Fibroblast of the conjunctiva (primary cell): ENCODE measurements at places on chromosomes 13 and 19.

GRCh38 chr13:114015969-114016295 is 42.1 kb upstream of the C13orf46 start:
- no peak for DNase-seq

- no peak for DNase-seq
Measured at GRCh38 chr19:35708391-35708790, 4.0 kb downstream of the ZBTB32 start.

- DNase-seq = no peak
Measured at GRCh38 chr13:75985132-75985531, 349.0 kb downstream of the LMO7 start.

DNA sequence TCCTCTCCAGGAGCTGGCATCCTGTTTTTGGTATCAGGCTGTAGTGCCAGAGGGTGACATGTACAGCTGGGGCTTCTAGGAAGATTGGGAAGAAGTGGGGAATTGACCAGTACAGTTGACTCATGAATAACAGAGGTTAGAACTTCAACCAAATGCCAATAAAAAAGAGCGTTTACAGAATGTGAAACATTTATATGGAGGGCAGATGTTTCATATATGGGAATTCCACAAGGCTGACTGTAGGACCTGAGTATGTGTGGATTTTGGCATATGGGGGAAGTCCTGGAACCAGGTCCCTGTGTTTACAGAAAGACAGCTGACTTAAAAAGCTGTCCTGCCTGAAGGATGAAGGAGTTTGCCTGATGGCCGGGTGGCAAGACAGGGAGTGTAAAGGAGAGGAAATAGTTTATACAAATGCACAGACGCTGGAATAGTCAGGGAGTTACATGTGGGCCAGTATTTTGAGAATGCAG is 5.2 kb downstream of the CHAMP1 start:
- peak; percentile 49 for DNase-seq

DNA sequence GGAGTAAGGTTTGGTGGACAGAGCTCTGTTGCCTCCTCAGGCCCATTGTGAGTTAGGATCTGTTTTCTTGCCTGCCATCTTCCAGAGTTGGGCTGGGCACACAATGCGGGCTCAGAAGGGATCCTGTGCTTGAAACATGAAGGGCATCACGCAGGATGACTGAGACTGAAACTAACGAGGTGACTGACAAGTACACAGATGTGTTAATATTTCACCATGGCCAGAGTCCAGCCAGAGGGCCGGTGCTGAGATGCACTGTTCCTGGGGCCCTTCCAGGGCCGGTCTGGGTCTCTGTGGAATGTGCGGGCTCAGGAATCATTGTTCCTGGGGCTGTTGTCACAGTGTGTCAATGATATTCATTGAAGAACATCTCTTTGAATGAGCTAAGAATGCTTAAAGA is 163.7 kb downstream of the URI1 start:
- DNase-seq = no peak

DNA sequence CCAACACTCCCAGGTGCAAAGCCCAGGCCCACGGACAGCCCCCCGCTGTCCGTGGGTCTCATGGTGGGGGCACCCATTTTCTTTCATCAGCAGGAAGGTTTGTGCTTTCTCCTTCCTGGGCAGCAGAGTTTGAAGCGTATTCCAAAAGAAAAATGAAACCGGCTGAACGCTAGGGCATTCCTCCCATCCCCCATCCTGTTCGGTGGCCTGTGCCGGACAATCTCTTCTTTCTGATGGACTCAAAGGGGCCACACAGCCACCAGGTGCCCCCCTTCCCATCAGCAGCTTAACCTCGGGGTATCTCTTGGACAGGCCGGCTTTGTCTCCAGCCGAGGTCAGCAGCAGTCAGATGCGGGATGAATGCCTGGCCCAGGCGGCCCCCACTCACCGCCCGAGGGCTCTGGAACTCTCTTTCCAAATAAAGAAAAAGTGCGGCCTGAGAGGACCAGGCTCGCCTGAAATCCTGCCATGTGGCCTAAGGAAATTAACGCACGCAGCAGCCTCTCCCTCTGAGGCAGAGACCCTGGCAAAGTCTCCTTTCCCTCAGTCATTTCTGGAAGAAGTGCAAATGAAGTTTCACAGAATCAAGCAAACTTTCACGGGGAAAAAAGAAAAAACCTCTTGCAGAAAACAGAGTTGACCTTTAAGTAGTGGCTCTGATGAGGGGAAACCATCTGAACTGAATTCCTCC is 67.8 kb downstream of the RASA3 start:
- DNase-seq = no peak

DNA sequence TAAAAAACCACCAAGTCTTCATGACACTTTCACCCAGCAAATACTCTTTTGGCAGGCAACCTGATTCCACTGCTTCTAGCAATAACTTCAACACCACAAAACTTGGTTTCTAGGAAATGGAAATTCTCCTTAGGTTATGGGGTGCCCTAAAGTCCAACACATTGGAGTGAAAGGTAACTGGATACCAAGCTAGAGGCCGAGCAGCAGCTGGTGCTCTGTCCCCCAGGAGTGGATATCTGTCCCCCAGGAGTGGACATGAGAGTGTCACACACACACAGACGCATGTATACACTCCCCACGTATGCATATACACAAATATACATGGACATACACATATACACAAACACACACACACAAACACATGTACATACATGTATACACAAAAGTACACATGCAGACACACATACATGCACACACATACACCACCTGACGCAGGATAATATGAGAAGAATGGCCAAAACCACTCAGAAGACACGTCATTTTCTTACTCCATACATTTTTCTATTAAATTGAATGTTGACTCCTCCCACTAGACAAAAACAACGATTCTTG is 50.8 kb downstream of the RFX2 start:
- no peak for DNase-seq

DNA sequence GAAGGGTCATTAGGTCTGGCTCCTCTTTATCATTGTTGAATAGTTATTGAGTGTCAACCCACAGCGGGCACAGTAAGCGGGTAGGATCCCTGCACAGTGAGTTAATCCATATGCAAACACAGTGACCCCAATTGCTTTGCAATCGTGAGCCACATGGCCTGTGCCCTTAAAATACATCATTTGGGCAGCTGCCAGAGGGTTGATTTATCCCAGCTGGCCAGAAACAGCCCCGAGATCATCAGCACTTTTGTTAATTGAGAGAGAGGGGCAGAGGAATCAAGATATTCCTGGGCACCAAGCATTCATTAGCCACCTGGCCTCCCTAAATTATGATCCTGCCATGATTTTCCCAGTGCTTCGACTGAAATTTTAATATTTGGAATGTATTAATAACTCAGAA is 9.8 kb upstream of the CNMD start:
- no peak for DNase-seq

DNA sequence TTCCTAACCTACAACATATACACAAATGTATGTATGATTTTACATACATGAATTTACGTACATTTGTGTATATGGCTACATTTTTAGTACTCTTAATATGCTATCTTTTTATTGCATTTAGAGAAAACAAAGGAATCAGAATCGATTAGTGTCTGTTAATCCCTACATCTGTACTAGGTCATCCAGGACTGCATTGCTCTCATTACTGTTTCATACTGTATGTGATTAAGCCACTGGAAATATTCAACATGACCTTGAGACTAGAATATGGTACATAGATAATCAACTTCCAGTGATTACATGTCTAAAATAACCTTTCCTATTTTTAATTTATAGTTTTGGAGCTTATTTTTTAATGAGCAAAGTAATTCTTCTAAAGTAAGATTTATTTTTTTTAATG is 5.3 kb upstream of the MAB21L1 start:
- no peak for DNase-seq

DNA sequence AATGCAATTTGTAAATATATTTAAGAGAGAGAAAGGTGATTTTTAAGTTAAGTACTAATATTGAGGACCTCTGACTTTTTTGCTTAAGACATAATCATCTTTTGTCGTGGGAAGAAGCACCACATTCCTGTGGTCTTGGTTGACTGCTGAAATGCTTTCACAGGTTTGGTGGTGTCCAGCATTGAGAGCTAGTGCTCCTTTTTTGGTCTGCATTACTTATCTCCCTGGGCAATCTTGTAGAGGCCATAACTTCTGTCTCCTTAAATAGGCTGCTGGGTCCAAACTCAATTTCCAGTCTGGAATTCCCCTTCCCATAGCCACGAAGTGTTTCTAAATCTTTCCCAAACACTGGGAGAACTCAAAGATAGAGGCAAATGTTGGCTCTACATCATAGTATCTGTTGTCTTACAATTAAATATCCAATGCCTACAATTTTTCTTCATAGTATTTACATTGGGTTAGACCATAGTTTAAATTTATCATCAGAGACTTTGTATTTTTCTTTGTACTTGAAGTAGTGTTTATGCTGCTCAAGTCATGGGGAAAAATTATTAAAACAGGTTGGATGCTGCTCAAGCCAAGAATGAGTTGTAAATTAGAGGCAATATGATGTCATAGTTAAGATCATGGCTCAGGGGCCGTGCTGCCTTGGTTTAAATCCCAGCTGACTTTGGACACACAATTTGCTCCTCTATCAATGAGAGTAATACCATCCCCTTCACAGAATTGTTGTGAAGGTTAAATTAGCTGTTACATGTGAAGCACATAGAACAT is 105.6 kb downstream of the POSTN start:
- no peak for DNase-seq

- DNase-seq = no peak
Measured at GRCh38 chr13:72782717-72783116, 784 bp downstream of the PIBF1 start.

DNA sequence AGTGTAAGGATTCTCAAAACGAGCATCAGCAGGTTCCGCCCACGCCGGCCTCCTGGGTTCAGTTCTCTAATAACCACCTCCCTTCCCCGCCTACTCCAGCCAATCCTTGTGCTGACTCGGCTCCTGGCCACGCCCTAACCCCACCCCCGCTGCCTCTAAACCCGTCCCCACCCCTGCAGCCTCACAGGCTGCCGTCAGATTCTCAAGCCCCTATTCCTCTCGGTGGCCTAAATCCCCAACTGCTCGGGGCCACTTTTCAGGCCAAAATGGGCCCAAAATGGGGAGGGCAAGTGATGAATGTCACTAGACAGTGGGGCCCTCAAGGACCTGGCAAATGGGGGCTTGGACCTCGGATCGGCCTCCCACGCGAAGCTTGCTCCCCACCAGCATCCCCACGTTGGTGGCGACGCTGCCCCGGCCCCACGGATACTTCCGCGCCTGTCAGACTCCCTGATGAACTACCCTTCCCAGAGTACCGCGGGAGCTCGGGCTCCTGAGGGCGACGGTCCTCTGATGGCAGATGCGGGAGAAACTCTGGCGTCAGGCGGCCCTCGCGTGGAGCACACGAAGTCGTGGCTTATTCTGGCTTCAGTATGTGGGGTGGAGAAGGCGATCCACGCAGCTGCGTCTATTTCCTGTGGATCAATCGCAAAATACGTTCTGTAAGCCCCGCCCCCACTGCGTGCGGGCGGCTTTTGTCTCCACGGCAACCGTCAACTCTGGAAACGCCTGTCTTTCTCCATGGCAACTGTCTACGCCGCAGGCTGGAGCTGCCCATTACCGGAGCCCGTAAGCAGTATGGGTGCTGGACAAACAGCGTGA is 24.8 kb downstream of the ZNF473 start:
- peak; percentile 48 for DNase-seq

- DNase-seq = no peak
Measured at GRCh38 chr13:27868641-27869435, 51.0 kb upstream of the PDX1 start.

GRCh38 chr19:40928850-40929249 is 46.8 kb upstream of the CYP2A7 start:
- DNase-seq = no peak

DNA sequence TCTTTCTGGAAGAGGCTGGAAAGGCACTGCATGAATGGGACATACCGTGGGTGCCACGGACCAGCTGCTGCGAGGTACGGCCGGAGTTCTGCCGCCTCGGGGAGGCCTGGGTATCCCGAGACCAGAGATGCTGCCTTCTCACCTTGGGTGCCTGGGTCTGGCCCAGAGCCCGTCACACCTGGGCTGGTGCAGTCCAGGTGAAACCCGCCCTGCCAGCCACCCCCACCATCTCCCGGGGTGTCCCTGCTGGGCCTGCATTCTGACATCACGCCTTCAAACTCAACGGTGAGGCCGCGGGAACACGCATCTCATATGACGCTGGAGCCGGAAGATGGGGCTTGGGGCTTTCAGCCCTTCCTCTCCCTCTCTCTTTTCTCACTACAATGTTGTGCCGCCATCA is 98.0 kb downstream of the GADD45B start:
- no peak for DNase-seq

GRCh38 chr13:49246850-49247642 is 679 bp upstream of the CDADC1 start:
- no peak for DNase-seq

- no peak for DNase-seq
Measured at GRCh38 chr19:4414800-4415321, 12.4 kb downstream of the CHAF1A start.

DNA sequence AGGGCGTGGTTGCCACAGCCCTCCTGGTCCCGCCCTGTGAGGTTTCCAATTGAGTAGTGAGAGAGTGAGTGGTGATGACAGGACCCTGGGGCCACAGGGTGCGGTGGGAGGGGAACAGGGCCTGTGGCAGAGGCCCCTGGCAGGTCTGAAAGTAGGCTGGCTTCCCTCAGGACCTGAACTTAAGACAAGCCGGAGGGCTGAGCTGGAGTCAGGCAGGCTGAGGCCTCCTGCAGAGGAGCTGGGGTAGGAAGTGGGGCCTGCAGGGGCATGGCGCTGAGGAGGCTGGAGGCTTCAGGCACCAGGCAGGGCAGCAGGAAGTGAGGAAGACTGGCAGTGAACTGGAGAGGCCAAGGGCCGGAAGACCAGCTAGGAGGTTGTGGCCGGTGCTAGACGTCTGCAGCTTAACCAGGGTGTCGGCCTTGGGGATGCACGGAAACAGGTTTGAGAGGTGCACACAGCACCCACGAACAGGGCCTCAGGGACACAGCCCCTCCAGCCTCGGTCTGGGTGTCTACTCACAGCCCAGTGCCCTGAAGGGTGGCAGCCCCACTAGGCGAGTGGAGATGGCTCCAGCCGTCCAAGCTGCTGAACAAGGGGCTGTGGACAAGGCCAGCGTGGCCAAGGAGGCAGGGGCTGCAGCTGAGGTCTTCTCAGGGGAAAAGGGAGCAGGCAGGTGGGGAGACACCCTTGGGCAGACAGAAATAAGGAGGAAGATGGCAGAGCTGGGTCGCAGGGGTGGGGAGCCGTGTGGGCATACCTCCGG is 17.8 kb downstream of the POP4 start:
- DNase-seq = no peak
